ENCODE measurements at places on chromosomes 1 and 21. TPM values are rescaled to one million over a fixed set of nuclear protein-coding genes. Genes with fewer than 3 reads are reported as not detected.

DNA sequence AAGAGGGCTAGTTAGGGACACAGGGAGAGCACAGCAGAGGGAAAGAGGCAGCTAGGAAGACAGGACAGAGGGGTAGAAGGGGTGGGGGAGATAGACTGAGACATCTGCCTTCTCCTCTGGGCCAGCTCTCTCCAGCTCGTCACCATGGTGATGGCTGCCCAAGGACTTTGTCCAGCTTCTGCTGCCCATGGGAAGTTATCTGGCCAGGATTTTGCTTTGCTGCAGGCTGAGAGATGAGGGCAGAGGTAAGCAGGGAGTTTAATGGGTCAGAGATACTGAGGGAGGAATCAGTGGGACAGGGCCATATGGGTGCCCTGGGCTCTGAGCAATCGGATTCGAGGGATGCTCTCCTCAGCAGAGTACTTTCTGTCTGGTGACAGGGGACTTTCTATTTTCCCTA, 34.5 kb upstream of the GPR37L1 start:
- no peak overlapping the region for H3K4me3 ChIP-seq
- no peaks in the 10 kb centered on the region for H3K27me3 ChIP-seq
- peak overlapping the region; percentile 88 for H3K27ac ChIP-seq
- no peaks in the 10 kb centered on the region for H3K4me1 ChIP-seq

DNA sequence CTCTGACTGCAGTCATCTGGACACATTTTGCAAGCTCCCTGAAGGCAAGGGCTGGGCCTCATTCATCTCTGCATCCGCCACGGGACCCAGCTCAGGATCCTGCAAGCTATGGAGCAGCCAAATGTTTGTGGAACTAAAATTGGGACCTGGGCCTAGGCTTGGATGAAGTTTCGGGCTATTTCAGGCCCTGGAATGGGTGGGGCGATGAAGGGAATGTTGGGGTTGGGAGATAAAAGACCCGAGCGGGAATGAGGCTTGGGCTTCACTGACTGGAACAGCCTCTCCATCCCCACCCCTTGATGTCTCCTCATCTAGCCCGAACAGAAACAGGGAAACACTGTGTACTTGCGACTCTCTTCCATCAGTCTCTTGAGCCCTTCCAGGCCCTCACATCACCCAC, 7.3 kb upstream of the AHCYL1 start:
- H3K4me3 ChIP-seq = no peak overlapping the region
- no peak for DNase-seq
- no peaks in the 10 kb centered on the region for H3K36me3 ChIP-seq
- peaks cover 11% of the 10 kb centered on the region for H3K4me1 ChIP-seq

DNA sequence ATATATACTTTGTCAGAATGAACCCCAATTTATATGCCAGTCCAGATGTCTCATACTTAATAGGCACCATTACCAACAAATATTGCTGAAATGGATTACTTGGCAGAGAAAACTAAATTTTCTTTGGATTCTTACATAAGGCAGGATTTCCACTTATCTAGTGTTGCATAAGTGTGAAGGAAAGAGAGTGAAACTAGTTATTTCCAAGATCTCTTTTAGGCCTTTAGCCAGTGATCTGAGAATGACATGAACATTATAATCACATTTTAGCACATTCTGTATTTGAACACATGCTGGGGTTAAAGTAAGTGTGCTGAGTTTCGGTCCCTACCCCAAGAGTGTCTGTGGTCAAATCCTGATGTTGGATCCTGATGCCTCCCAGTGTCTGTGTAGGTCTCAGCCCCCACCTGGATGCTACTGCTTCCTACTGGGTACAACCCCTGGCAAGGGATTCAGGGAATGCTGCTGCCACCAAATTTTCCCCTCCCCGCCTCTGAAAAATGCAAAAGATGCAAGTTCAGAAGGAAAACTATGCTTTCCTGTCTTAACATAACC, 11.2 kb downstream of the DDAH1 start:
- H3K4me3 ChIP-seq = no peak overlapping the region
- H3K4me1 ChIP-seq = no peaks in the 10 kb centered on the region
- DNase-seq = no peak
- no peaks in the 10 kb centered on the region for H3K27me3 ChIP-seq
- peak overlapping the region; percentile 9 for H3K27ac ChIP-seq

GRCh38 chr1:22868331-22868730, 104.3 kb downstream of the LACTBL1 start:
- no peak overlapping the region for H3K27ac ChIP-seq
- H3K4me3 ChIP-seq = no peak overlapping the region
- no peak for DNase-seq
- H3K36me3 ChIP-seq = no peaks in the 10 kb centered on the region

GRCh38 chr1:176884286-176884685, 280.2 kb downstream of the ASTN1 start:
- no peak overlapping the region for H3K4me3 ChIP-seq
- H3K4me1 ChIP-seq = no peaks in the 10 kb centered on the region
- H3K36me3 ChIP-seq = no peaks in the 10 kb centered on the region
- H3K27ac ChIP-seq = no peak overlapping the region
- no peak for DNase-seq

GRCh38 chr1:31696242-31696641, 7.6 kb downstream of the COL16A1 start:
- no peaks in the 10 kb centered on the region for H3K4me1 ChIP-seq
- H3K27me3 ChIP-seq = no peaks in the 10 kb centered on the region
- DNase-seq = no peak
- H3K4me3 ChIP-seq = no peak overlapping the region

GRCh38 chr1:205840146-205840923, 9.6 kb downstream of the PM20D1 start:
- no peaks in the 10 kb centered on the region for H3K27me3 ChIP-seq
- no peaks in the 10 kb centered on the region for H3K4me1 ChIP-seq
- no peak overlapping the region for H3K4me3 ChIP-seq

GRCh38 chr21:31386006-31386405, 41.9 kb upstream of the TIAM1 start:
- H3K27ac ChIP-seq = no peak overlapping the region
- H3K4me1 ChIP-seq = no peaks in the 10 kb centered on the region
- H3K4me3 ChIP-seq = no peak overlapping the region
- H3K27me3 ChIP-seq = no peaks in the 10 kb centered on the region
- H3K36me3 ChIP-seq = no peaks in the 10 kb centered on the region

DNA sequence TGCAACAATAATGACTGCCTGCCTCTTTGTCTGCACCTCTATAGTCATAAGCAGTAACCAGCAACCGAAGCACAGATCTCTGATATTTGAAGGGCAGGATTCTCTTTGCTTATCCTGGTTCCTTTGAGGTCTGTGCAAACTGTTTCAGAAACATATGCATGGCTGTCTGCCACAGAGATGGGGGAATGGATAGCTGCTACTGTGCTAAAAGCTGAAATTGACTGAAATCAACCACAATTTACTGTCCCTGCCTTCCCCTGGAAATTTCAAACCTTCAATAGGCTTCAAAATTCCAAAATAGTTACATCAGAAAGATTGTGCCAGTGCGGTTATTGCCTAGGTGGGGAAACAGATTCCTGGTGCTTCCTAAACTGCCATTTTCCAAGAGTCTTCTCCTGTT, 136.8 kb upstream of the GORAB start:
- no peaks in the 10 kb centered on the region for H3K27me3 ChIP-seq
- no peak for DNase-seq
- H3K27ac ChIP-seq = no peak overlapping the region
- no peak overlapping the region for H3K4me3 ChIP-seq
- H3K36me3 ChIP-seq = no peaks in the 10 kb centered on the region

DNA sequence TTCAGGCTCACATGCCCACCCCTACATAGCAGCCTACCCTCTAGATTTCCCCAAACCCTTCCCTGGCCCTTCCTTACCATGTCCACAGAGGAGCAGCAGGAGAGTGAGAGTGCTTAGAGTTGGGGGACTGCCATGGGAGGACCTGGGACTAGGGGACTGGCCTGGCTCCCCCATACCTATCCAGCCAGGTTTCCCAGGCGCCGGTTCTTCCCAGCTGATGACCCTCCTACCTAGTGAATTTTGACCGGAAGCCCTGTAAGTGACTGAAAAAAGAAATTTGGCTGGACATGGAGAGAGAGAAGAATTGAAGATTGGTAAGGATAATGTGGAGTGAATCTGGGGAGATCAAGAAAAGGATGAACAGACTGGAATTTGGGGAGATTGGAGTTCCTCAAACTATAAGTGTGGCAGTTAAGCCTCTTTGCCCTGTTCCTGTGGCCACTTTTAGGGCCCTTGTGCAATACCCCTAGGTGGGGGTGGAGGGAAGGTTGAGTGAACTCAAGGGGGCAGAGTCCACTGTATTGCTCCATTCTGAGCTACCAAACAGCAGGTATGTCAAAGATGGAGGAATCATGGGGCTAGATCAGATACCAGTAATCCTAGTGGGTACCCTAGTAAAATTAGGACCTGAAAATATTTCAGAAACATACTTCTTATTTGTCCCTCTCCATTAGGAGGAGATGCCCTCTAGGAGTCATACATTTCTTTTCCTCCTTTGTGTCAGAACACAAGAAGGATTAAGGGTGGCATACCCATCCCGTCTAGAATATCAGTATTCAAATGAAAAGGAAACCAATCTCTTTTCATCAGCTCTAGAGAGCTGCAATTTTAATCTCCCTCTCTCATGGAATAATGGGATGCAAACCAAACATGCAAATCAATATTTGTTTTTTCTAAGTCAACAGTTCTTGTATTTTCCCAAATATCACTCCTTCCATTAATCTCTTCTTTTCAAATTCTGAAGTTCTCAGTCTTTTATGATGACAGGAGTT, 1.2 kb downstream of the HJV start:
- H3K4me1 ChIP-seq = no peaks in the 10 kb centered on the region
- DNase-seq = no peak
- no peaks in the 10 kb centered on the region for H3K36me3 ChIP-seq
- H3K4me3 ChIP-seq = no peak overlapping the region
- peaks cover 16% of the 10 kb centered on the region for H3K27me3 ChIP-seq

GRCh38 chr1:17437580-17438317, 1.7 kb downstream of the RCC2 start:
- no peaks in the 10 kb centered on the region for H3K27me3 ChIP-seq
- no peaks in the 10 kb centered on the region for H3K36me3 ChIP-seq
- peak overlapping the region; percentile 87 for H3K27ac ChIP-seq
- peaks cover 22% of the 10 kb centered on the region for H3K4me1 ChIP-seq
- DNase-seq = peak; percentile 38

GRCh38 chr1:15584489-15585363, at the start of gene AGMAT:
Gene AGMAT, minus strand, starts transcription at chr1:15585051. Its CDS starts 84 bp downstream, at chr1:15584967.
- no peaks in the 10 kb centered on the region for H3K27me3 ChIP-seq
- DNase-seq = peak; percentile 76
- H3K4me3 ChIP-seq = peak within 1 kb of the TSS; percentile 56
- no peaks in the 10 kb centered on the region for H3K36me3 ChIP-seq
- peaks cover 4% of the 10 kb centered on the region for H3K4me1 ChIP-seq

DNA sequence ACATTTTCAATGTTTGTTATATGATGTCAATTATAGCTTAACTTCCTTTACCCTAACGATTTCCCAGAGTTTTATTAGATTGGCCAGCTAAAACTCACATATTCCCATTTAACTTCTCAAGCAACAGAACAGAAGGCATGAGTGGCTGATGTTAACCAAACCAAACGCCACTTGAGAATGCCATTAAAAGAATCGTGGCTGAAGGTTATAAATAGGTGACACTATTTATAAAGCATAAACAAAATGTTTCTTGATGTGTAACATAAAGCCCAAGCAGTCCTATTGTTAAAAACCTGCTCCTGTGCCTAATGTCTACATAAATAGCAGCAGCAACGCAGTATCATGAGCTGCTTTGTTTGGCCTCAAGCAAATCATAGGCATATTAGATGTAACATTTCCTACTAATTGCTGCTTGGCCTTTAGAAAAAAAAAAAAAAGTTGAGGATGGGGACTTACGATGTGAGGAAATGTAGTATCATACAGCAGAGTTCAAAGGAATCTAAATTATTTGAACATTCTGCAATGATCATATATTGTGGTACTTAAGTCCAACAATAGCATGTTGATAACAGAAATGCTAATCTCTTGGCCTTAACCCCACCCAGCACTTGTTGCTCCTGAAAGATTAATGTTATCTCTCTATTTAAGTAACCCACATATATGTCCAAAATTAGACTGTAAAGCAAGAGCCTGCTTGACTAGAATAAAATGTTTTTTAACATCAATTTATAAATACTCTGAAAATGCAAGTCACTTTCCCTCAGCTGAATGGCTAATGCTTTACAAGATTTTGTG, 106.0 kb downstream of the ESRRG start:
- no peak for DNase-seq
- H3K36me3 ChIP-seq = no peaks in the 10 kb centered on the region

- H3K27me3 ChIP-seq = no peaks in the 10 kb centered on the region
- no peak for DNase-seq
- H3K36me3 ChIP-seq = no peaks in the 10 kb centered on the region
- H3K27ac ChIP-seq = no peak overlapping the region
- no peaks in the 10 kb centered on the region for H3K4me1 ChIP-seq
Measured at GRCh38 chr1:234398849-234399381, 25.7 kb downstream of the COA6 start.

DNA sequence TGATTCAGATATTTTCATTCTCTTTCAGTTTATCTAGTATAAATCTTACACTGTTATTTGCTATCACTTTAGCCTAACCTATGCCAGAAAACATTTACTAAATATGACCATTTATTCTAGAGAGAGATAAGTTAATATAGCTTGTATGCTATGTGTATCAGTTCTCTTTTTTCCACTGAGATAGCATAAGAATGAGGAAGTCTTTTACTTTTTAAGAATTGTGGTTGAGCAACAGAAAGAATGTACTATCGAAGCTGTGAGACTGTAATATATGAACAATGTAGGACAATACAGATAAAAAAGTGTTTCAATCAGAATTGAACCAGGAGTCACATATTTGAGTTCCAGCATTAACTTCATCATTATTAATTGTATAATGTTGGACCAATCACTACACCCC, 479.9 kb upstream of the PLXNA2 start:
- no peak overlapping the region for H3K4me3 ChIP-seq
- H3K27me3 ChIP-seq = no peaks in the 10 kb centered on the region
- H3K27ac ChIP-seq = no peak overlapping the region
- H3K36me3 ChIP-seq = no peaks in the 10 kb centered on the region

GRCh38 chr1:150182247-150182646, 32.5 kb downstream of the PLEKHO1 start:
- no peak overlapping the region for H3K4me3 ChIP-seq
- no peak for DNase-seq
- no peaks in the 10 kb centered on the region for H3K36me3 ChIP-seq
- H3K4me1 ChIP-seq = no peaks in the 10 kb centered on the region

DNA sequence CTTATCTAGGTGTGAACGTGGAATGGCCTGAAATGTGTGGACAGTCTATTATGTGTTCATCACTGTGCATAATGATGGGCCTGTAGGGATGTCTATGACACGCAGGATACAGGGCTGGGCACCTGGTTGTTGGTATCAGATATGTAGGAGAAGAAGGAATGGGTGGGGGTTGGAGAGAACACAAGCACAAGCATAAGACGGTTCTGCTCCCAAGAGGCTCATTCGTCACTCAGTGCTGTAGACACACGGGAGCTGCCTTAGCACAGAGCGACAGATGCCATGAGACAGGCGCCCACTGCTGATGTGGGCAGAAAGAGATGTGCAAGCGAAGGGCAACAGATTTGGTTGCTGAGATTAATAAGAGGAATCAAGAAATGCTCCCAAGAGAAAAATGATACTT, 256.2 kb downstream of the DISC1 start:
- H3K4me3 ChIP-seq = no peak overlapping the region
- no peak overlapping the region for H3K27ac ChIP-seq
- no peaks in the 10 kb centered on the region for H3K4me1 ChIP-seq
- no peak for DNase-seq
- H3K27me3 ChIP-seq = no peaks in the 10 kb centered on the region

Gene HEYL
- total RNA-seq = 2.4 TPM

Gene SLAMF7
- total RNA-seq = 7.0 TPM

Gene ZZZ3
- total RNA-seq = 28.5 TPM

Gene CA6
- not detected for total RNA-seq

Gene PAX7
- not detected for total RNA-seq

Gene DMBX1
- not detected for total RNA-seq

Gene OLFM3
- not detected for total RNA-seq

Gene SYT14
- total RNA-seq = 0.07 TPM

Gene NGF
- total RNA-seq = not detected

Gene CDA
- total RNA-seq = 110 TPM

All from colonic mucosa (tissue), 4 donors.